ENCODE measurements at places on chromosomes 6 and 20.

- DNase-seq = no peak
Observed at GRCh38 chr20:46330831-46331371, 22.6 kb upstream of the CDH22 start.

GRCh38 chr20:36818861-36819260 lies 45.3 kb upstream of the DSN1 start:
- DNase-seq = no peak

DNA sequence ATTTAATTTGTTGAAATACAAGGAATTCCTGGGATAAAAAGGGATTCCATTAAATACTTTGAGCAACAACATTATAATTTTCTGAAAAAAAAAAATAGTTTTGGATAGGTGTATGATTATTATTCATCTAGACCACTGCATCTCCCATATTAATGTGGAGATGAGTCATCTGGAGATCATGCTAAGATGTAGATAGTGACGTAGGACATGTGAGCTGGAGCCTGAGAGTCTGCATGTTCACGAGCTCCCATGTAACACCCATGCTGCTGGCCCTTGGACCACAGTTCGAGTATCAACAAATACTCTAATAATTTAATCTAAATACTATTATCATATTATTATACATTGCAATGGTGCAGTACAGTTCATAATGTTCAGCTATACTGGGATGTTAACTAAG lies 91.6 kb downstream of the EPM2A start:
- DNase-seq = no peak

DNA sequence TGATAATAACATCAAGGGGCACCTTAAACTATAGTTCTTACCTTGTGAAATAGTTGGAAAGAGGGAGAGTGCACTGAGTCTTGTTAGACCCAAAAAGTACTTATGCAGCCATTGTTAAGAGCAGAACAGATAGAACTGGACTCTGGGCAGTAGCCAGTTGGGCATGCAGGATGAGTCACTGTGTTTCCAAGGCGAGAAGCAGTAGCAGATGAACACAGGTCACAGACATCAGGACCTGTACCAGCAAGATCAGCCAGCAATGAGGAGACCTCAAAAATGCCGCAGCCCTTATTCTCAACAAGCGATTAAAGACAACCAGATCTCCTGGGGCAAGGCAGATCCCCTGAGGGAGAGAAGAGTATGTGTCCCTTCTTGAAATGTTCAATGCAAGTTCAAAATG lies 79.0 kb downstream of the SAMD3 start:
- no peak for DNase-seq

DNA sequence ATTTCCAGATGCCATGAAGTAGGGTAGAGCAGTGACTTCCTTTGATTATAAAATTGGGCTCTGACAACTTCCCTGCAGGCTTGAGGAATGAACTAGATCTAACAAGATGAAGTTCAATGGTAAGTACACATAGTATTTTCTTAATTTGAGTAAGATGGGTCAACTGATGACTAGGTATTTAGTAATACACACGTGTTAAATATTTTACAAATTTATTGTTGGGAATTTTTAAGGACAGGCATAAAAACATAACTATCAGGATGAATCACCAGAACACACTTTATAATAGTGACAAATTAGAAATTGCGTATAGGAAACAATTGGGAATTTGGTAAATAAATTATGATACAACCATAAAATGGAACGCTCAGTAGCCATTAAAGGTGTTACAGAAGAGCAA lies 762.4 kb upstream of the SLC35B3 start:
- no peak for DNase-seq

- DNase-seq = no peak
Observed at GRCh38 chr6:3712827-3713665, 38.5 kb downstream of the PXDC1 start.

DNA sequence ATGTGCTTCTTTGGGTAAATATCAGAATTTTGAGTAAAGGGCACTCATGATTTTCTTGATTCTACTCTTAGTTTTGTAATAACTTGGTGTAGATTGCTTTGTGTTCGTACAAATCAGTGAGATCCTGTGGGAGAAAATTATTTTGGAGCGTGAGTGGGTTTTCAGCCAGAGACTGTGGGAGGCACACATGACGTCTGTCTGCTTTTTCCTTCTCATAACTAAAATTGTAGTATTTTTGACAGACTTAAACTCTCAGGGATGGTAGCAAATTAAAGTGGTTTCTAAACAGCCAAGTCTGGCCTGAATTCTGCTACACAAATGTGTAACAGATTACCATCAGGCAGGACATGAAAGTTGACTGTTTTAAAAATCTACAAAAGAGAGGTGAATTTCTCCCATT lies 222.6 kb downstream of the OTOR start:
- no peak for DNase-seq

GRCh38 chr20:21982559-21982958 lies 277.1 kb downstream of the PAX1 start:
- DNase-seq = no peak

DNA sequence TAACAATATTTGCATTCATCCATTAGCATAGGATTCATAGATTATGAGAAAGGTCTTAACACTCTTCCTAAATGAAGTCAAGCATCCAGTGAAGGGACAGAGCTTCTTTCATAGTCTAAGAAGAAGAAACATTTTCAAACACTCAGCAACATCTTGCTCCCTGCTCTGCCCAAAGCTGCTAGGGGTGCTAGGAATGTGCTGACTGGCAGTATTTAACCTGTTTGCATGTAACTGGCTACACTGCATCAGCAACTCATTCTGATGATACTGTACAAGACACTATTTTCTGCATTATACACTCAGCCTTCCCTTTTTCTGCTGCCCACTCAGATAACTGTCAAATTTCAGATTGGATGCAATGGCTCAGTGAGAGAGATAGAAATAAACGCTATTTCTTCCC lies 495.1 kb upstream of the ARID1B start:
- no peak for DNase-seq

GRCh38 chr6:98782772-98783171 lies 51.6 kb upstream of the POU3F2 start:
- DNase-seq = no peak
